ENCODE measurements at places on chromosomes 11 and 22.

- DNase-seq, result no peak
These were observed at the start of gene GRK2 for GRCh38 chr11:67266449-67267187. TSS of gene GRK2 (plus strand) at chr11:67266473. CDS start at chr11:67266700, 227 bp downstream.

- no peak for DNase-seq
These were observed 8.9 kb downstream of the HPX start for GRCh38 chr11:6431861-6432260.

DNA sequence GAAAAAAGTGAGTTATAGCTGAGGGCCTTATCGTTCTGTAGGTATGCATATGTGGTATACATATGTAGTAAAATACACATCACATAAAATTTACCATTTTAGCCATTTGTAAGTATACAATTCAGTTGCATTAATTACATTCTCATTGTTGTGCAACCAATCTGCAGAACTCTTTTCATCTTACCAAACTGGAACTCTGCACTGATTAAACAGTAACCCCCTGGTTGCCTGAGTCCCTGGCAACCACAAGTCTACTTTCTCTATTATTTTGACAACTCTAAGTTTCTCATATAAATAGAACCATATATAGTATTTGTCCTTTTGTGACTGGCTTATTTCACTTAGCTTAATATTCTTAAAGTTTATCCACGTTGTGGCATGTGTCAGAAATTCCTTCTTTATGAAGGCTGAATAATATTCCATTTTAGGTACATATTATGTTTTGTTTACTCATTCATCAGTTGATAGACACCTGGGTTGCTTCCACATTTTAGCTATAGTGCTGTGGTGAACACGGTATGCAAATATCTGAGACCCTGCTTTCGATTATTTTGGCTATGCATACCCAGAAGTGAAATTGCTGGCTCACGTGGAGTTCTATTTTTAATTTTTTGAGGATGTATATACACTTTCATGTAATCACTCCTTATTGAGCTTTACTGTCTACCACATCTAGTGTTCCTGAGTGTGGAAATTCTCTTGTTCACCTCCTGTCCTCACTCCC lies 1.6 kb upstream of the DDX10 start:
- DNase-seq, result no peak

GRCh38 chr11:14119357-14119756 lies 156.8 kb downstream of the SPON1 start:
- DNase-seq, result no peak

DNA sequence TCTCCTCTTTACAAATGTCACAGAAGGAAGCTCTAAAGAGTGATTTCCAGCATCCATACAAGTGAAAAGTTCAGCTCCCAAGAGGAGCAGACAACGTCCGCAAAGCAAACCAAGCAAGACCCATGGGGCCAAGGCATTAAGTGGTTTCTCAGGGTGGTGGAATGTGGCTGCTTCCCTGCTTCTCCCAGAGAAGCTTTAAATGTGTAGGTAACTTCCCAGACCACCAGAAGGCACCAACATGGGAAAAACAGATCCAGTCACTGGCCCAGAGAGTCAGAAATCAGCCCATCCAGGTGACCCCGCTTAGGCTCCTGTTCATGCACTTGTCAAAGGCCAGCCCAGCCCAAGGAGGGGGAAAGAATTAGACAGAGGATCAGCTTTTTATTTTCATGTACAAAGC lies 13.3 kb upstream of the PHF21A start:
- no peak for DNase-seq

- no peak for DNase-seq
These were observed 2.6 kb upstream of the NUDT8 start for GRCh38 chr11:67632175-67632981.

DNA sequence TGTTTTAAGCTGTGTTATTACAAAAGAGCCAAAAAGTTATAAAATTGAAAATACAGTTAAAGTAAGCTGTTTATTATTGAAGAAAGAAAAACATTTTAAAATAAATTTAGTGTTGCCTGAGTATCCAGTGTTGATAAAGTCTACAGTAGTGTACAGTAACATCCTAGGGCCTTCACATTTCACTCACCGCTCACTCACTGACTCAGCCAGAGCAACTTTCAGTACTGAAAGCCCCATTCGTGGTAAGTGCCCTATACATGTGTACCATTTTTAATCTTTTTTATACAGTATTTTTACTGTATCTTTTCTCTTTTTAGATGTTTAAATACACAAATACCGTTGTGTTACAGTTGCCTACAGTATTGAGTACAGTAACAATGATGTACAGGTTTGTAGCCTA lies 35.0 kb downstream of the POLD3 start:
- DNase-seq, result no peak

DNA sequence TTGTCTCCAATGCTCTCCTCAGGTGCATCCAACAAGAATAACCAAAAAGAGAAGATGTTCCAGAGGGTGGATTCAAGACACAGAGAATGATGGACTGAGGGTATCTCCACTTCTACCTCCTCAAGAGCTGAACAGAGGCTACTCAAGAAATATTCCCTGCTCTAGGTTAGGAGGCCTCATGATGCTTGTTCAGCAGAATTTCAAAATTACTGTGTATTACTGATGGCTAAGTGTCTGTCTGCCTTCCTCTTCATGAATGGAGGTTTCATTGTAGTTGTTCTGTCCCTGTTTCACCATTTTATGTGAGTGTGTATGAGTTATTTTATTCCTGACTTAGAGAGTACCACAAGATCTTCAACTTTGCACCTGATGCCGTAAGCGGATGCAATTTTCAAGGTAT lies 76.8 kb downstream of the JRKL start:
- no peak for DNase-seq

- DNase-seq, result no peak
These were observed 86.1 kb upstream of the PARVA start for GRCh38 chr11:12291313-12291712.

GRCh38 chr11:134516529-134516928 lies 104.5 kb upstream of the B3GAT1 start:
- DNase-seq, result no peak

- no peak for DNase-seq
These were observed 123.1 kb downstream of the CCDC81 start for GRCh38 chr11:86497836-86498235.

All from esophagus squamous epithelium (tissue), 5 donors.